NCI-H1436 (cell line): ENCODE measurements at places on chromosomes 4 and X.

- peak; percentile 2 for DNase-seq
Observed at GRCh38 chr4:129379429-129379828, 283.5 kb downstream of the C4orf33 start.

DNA sequence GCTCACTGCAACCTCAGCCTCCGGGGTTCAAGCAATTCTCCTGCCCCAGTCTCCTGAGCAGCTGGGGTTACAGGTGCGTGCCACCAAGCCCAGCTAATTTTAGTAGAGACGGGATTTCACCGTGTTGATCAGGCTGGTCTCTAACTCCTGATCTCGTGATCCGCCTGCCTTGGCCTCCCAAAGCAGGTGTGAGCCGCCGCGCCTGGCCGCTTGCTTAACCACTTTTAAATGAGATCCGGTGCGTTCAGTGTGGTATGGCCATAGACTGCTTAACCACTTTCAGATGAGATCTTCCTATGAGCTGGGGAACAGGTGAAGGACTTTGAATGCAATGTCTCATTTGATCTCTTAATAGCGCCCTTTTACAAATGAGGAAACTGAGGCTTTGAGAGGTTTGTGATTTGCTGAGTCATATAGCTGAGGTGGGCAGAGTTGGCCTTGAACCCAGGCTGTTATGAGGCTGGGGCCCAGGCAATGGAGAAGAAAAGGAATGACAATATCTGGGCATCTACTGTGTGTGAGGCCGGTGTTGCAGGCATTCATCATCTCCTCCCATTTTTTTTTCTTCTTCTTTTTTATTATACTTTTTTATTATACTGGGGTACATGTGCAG is 41.9 kb upstream of the NSG1 start:
- DNase-seq: no peak

GRCh38 chr4:105149771-105150170 is 3.1 kb downstream of the TET2 start:
- no peak for DNase-seq

GRCh38 chrX:50971395-50971794 is 60.9 kb downstream of the BMP15 start:
- no peak for DNase-seq

DNA sequence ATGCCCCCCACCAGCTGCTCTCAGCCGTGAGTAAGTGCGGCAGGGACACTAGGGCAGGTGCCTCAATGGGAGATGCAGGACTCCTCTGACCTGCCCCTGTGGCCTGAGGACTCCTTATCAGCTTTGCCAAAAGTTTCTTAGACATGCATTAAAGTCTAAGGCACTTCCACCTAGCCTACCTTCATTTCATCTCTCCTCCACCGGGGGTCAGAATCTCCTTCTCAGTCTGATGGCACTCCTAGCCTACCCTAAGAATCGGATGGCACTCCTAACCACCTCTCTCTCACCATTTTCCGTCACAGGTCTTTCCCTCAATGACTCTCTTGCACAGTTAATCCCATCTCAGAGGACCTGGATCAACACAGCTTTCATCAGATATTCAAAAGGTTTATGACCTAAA is 85.9 kb downstream of the OTC start:
- DNase-seq: no peak

GRCh38 chr4:153634738-153635353 is 49.2 kb upstream of the TLR2 start:
- DNase-seq: no peak
